ENCODE measurements at places on chromosomes 7 and 10. TPM values are rescaled to one million over a fixed set of nuclear protein-coding genes. Genes with fewer than 3 reads are reported as not detected.
A peak's percentile ranks its signal among the peaks of the same experiment; 100 is the strongest.

GRCh38 chr7:85226361-85227085, 39.7 kb upstream of the SEMA3D start:
- H3K4me1 ChIP-seq = no peaks in the 10 kb centered on the region
- DNase-seq = no peak
- no peaks in the 10 kb centered on the region for H3K36me3 ChIP-seq
- no peaks in the 10 kb centered on the region for H3K27me3 ChIP-seq

DNA sequence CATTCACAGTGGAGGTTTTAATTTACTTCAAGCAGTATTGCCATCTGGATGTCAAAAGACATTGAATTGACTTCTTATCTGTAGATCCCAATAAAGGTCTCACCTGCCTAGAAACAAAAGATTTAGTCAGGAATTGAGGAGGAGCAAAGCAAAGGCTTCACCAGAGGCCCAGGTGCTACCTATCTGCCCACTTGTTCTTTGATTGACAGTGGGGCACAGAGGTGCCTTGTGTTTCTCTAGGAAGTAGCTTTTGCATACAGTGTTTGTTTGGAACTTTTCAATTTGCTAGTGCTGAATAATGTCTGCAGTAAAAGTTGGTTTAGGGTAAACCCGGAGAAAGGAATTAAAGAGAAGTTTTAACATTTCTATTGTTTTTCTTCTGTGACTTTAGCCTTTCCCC, 40.4 kb downstream of the AUTS2 start:
- no peak overlapping the region for H3K27ac ChIP-seq
- H3K36me3 ChIP-seq = no peaks in the 10 kb centered on the region
- no peaks in the 10 kb centered on the region for H3K27me3 ChIP-seq
- no peak overlapping the region for H3K4me3 ChIP-seq
- no peaks in the 10 kb centered on the region for H3K4me1 ChIP-seq

GRCh38 chr7:33024189-33024757, 38.3 kb downstream of the NT5C3A start:
- H3K27ac ChIP-seq = no peak overlapping the region
- H3K4me1 ChIP-seq = no peaks in the 10 kb centered on the region
- H3K36me3 ChIP-seq = peaks cover 16% of the 10 kb centered on the region
- no peak for DNase-seq
- no peak overlapping the region for H3K4me3 ChIP-seq

DNA sequence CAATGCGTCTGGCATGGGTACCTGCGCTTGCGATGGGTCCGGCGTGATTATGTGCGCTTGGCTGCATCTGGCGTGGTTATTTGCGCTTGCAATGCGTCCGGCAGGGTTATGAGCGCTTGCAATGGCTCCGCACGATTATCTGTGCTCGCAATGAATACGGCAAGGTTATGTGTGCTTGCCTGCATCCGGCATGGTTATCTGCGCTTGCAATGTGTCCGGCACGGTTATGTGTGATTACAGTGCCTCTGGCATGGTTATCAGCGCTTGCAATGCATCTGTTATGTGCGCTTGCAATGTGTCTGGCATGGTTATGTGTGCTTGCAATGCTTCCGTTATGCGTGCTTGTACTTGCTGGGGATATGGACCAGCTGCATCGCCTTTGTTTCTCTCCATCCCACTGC, 37.7 kb downstream of the RBAK start:
- H3K4me3 ChIP-seq = no peak overlapping the region
- H3K36me3 ChIP-seq = no peaks in the 10 kb centered on the region
- DNase-seq = no peak
- no peaks in the 10 kb centered on the region for H3K4me1 ChIP-seq
- no peaks in the 10 kb centered on the region for H3K27me3 ChIP-seq
- H3K27ac ChIP-seq = no peak overlapping the region

DNA sequence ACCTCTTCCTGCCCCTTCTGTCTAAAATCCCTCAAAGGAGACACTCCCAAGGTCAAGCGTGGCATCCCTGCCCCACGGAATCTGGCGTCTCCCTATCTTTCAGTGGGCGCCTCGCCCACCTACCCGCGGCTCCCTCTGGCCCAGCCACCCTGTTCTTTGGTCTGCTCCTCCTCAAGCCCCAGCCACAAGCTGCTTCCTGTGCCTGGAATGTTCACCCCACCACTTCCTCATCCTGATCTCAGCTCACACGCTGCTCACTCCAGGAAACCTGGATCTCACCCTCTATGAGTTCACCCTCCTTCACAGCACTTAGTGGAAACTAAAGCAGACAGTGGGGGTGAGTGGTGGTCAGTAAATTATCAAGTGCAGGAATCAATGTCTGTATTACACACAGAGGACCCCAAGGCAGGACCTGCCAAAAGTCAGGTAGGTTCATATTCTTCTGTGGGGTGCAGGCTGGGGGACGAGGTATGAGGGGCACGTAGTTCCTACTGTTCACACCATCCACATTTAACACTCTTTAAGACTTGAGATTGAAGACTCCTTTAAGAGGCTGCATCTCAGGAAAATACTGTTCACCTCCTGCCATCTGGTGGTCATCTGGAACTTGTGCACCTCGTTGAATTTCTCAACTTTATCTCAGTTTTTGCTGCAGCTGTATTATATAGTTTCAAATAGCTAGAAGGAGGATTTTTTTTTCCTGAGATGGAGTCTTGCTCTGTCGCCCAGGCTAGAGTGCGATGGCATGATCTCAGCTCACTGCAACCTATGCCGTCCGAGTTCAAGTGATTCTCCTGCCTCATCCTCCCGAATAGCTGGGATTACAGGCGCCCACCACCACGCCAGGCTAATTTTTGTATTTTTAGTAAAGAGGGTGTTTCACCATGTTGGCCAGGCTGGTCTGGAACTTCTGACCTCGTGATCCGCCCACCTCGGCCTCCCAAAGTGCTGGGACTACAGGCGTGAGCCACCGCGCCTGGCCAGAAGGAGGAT, 166.6 kb downstream of the ARHGAP21 start:
- DNase-seq = no peak
- no peaks in the 10 kb centered on the region for H3K4me1 ChIP-seq
- H3K36me3 ChIP-seq = no peaks in the 10 kb centered on the region
- no peak overlapping the region for H3K27ac ChIP-seq
- H3K4me3 ChIP-seq = no peak overlapping the region
- H3K27me3 ChIP-seq = no peaks in the 10 kb centered on the region

- H3K27me3 ChIP-seq = no peaks in the 10 kb centered on the region
- no peaks in the 10 kb centered on the region for H3K4me1 ChIP-seq
- no peak overlapping the region for H3K27ac ChIP-seq
- no peaks in the 10 kb centered on the region for H3K36me3 ChIP-seq
Observed at GRCh38 chr10:105274556-105275070, 633.5 kb downstream of the SORCS3 start.

DNA sequence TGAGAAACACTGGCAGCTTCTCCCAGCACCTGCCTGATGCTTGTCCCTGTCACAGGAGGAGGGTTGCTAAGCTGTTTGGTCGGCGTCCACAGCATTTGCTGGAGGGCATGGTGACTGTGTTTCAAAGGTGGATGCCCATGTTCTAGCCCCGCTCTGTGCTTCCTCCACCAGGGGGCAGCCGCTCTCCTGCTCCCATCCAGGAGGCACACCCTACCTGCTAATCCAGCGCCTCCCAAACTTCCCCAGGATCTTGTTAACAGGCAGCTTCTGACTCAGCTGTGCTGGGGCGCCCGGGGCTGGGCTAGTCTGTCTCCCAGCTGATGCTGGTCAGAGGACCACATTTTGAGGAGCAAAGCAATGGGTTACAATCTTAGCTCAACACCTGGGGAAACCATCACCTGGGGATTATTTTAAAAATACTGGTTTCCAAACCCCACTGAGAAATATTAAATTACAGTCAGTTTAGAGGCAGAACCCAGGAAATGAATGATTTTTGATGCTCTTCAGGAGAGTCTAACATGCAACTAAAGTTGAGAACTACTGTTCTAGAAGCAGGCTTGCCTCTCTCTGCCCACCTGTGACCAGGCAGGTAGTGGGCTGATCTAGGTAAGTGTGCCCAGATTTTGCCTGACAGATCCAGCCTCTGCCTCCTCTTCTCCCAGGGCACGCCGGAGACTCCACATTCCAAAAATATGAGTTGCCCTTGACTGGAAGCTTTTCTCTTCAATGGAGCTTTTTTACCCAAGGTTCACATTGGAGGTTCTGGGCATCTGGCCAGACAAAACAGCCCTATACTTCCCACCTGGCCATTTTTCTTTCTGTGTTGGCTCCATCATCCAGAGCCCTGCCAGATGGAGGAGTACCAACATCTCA, 92.7 kb upstream of the GPR26 start:
- no peak overlapping the region for H3K27ac ChIP-seq
- no peak for DNase-seq
- no peaks in the 10 kb centered on the region for H3K36me3 ChIP-seq
- no peak overlapping the region for H3K4me3 ChIP-seq
- no peaks in the 10 kb centered on the region for H3K27me3 ChIP-seq

DNA sequence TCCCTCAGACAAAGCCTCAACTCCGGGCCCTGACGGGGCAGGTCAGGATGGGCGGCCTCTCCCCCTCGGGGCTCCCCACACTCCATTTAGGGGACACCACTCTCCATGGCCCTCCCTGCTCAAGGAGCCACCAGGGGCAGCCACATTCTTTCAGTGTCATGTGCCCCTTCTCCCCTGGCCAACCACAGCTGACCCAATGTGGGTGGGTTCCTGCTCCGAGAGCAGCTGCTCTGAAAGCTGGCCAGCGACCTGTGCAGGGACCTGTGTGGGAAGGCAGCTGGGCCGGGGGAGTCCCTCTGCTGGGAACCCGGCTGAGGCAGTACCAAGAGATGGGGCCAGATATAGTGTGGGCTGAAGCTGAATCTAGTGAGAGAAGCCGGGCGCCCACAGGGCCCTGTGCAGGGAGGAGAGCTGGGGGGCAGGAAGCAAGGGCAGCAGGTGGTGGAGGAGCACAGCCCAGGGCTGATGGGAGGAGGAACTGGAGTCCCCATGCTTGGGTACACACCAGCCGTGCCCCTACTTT, 40.6 kb upstream of the NPFFR1 start:
- H3K4me1 ChIP-seq = peaks cover 27% of the 10 kb centered on the region
- no peak overlapping the region for H3K4me3 ChIP-seq
- DNase-seq = peak; percentile 13
- no peaks in the 10 kb centered on the region for H3K27me3 ChIP-seq
- H3K27ac ChIP-seq = peak overlapping the region; percentile 24
- H3K36me3 ChIP-seq = no peaks in the 10 kb centered on the region

DNA sequence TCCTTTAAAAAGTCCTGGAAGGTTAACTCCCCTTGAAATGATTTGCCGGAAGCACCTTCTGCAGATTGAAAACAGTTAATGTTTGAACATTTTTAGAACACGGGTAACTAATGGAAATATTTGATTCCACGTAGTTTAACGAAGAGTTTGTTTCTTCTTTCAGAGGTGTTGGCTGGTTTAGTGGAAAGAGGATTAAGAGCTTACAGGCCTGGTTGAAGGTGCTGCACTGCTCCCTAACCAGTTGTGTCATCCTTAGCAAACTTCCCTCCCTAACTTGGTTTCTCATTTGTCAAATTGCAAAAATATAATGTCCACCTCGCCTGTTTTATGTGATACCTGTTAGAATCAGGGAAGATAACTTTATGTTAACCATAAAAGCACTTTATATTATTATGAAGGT, 243.0 kb upstream of the FZD8 start:
- no peaks in the 10 kb centered on the region for H3K36me3 ChIP-seq
- no peaks in the 10 kb centered on the region for H3K4me1 ChIP-seq
- H3K4me3 ChIP-seq = no peak overlapping the region
- no peak overlapping the region for H3K27ac ChIP-seq
- no peak for DNase-seq

- H3K36me3 ChIP-seq = no peaks in the 10 kb centered on the region
- no peak overlapping the region for H3K27ac ChIP-seq
- DNase-seq = no peak
- no peak overlapping the region for H3K4me3 ChIP-seq
- H3K4me1 ChIP-seq = no peaks in the 10 kb centered on the region
Observed at GRCh38 chr7:123738356-123738755, 10.4 kb downstream of the WASL start.

- H3K27ac ChIP-seq = no peak overlapping the region
- H3K27me3 ChIP-seq = no peaks in the 10 kb centered on the region
- no peak for DNase-seq
- no peak overlapping the region for H3K4me3 ChIP-seq
Observed at GRCh38 chr7:36775676-36776075, 51.4 kb upstream of the AOAH start.

- H3K4me3 ChIP-seq = no peak overlapping the region
- no peaks in the 10 kb centered on the region for H3K4me1 ChIP-seq
- no peaks in the 10 kb centered on the region for H3K27me3 ChIP-seq
- no peaks in the 10 kb centered on the region for H3K36me3 ChIP-seq
Observed at GRCh38 chr10:120969219-120969645, 118.1 kb downstream of the WDR11 start.

DNA sequence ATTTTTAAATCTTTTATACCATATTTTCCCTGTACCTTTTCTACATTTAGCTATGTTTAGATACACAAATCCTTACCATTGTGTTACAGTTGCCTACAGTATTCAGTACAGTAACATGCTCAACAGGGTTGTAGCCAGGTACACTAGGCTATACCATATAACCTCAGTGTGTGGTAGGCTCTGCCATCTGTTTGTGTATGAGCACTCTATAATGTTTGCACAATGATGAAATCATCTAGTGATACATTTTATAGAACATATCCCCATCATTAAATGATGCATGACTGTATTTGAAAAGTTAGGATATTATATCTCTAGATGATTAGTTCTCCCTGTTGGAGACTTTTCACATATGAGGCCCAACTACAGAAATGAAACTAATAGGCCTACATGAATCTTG, 188.6 kb downstream of the STK31 start:
- no peak overlapping the region for H3K4me3 ChIP-seq
- no peaks in the 10 kb centered on the region for H3K36me3 ChIP-seq
- no peak for DNase-seq
- H3K4me1 ChIP-seq = peaks cover 19% of the 10 kb centered on the region
- peaks cover 3% of the 10 kb centered on the region for H3K27me3 ChIP-seq

GRCh38 chr10:34236931-34237330, 578.2 kb downstream of the PARD3 start:
- no peaks in the 10 kb centered on the region for H3K36me3 ChIP-seq
- DNase-seq = no peak
- H3K4me1 ChIP-seq = no peaks in the 10 kb centered on the region
- no peak overlapping the region for H3K27ac ChIP-seq

DNA sequence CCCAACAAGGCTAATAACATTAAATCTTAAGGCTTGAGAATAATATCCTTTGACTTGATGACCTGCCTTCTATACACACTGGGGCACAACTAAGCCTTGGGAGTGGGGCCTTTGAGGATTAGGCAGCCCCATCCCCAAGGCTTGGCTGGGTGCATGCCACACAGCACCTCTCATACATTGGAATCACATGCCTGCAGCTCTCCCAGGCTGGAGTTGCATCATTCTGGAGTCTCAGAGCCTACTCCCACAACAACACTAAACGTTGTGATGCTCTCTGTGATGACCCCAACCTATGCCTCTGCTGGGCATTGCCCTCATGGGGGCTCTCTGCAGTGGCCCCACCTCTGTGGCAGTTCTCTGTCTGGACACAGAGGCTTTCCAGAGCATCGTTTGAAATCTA, 31.9 kb upstream of the SGCE start:
- H3K36me3 ChIP-seq = no peaks in the 10 kb centered on the region
- no peaks in the 10 kb centered on the region for H3K27me3 ChIP-seq
- H3K4me1 ChIP-seq = no peaks in the 10 kb centered on the region
- no peak overlapping the region for H3K27ac ChIP-seq
- DNase-seq = no peak

- DNase-seq = no peak
- no peaks in the 10 kb centered on the region for H3K27me3 ChIP-seq
- H3K27ac ChIP-seq = no peak overlapping the region
- H3K4me1 ChIP-seq = no peaks in the 10 kb centered on the region
Observed at GRCh38 chr7:141153231-141153630, 79.4 kb downstream of the TMEM178B start.

The TNPO3 gene
- total RNA-seq = 82.1 TPM

The PTER gene
- total RNA-seq = 26.0 TPM

Data from CD8-positive, alpha-beta memory T cell (primary cell).